ENCODE measurements at places on chromosomes 13 and 19. TPM values are rescaled to one million over a fixed set of nuclear protein-coding genes. Genes with fewer than 3 reads are reported as not detected.

TMEM147 gene
- total RNA-seq: 43.6 TPM

ZNF414 gene
- 23.8 TPM for total RNA-seq

SPATA13 gene
- total RNA-seq: 57.8 TPM

ZNF562 gene
- total RNA-seq: 26.7 TPM

CLEC11A gene
- 0.89 TPM for total RNA-seq

POLRMT gene
- total RNA-seq: 65.0 TPM

AP1M2 gene
- not detected for total RNA-seq

RFPL4AL1 gene
- total RNA-seq: not detected

SEMA6B gene
- total RNA-seq: not detected

ACP7 gene
- total RNA-seq: not detected

TNNT1 gene
- 1.0 TPM for total RNA-seq

GPR4 gene
- not detected for total RNA-seq

DAND5 gene
- 0.26 TPM for total RNA-seq

MBD3L2 gene
- total RNA-seq: not detected

RYR1 gene
- total RNA-seq: 1.5 TPM

PTGIR gene
- total RNA-seq: 1.8 TPM

KLK5 gene
- not detected for total RNA-seq

CDC42EP5 gene
- total RNA-seq: 0.61 TPM

RAVER1 gene
- total RNA-seq: 87.0 TPM

All from activated CD8-positive, alpha-beta memory T cell treated with anti-CD3 and anti-CD28 coated beads, Interleukin-2, amount 10 ng/mL, durations not matched to agents 7 days and 5 days (primary cell).